GM19239 (cell line): ENCODE measurements at places on chromosomes 1 and 21.

DNA sequence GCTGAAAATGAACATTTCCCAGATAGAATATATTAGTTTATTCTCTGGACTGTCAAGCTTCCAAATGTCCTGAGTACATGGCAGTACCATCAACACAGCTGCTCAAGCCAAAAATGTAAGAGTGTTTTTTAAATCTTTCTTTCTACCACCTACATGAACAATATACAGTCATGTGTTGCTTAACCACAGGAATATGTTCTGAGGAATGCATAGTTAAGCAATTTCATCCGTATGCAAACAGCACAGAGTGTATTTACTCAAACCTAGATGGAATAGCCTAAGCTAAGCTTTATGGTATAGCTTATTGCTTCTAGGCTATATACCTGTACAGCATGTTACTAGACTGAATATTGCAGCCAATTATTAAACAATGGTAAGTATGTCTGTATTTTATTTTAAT is 561.9 kb upstream of the ADGRL4 start:
- DNase-seq, result no peak

DNA sequence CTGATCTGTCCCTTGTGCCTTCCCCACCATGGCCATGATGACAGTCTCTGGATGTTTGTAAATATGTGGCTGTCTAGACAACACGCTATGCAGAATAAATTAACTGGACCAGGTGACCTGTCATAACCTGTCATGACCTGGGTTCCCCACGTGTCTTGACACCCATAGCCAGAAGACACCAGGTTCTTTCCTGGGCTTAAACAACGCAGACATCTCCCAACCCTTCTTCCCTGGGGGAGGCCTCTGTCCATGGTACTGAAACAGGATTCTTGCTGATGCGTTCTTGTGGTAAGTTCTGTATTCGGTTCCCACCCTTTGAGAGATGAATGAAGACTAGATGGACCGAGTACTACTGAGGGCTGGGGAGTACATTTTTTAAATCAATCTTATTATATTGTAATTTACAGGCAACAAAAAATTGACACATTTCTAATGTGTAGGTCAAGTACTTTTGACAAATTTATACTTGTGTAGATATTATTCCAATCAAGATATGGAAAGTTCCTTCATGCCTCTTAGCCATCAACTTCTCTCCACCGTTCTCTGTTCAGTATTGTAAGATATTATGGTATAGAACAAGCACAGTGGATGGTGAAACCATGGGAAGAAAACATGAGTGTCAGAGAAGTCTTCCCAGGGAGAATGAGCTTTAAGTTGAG is 738.8 kb downstream of the PTPRU start:
- DNase-seq, result no peak

GRCh38 chr21:43676391-43676790 is 17.0 kb downstream of the RRP1B start:
- DNase-seq, result no peak

- no peak for DNase-seq
These were observed 71.1 kb upstream of the F3 start for GRCh38 chr1:94612525-94613204.
